ENCODE measurements at places on chromosomes 5 and 9.

DNA sequence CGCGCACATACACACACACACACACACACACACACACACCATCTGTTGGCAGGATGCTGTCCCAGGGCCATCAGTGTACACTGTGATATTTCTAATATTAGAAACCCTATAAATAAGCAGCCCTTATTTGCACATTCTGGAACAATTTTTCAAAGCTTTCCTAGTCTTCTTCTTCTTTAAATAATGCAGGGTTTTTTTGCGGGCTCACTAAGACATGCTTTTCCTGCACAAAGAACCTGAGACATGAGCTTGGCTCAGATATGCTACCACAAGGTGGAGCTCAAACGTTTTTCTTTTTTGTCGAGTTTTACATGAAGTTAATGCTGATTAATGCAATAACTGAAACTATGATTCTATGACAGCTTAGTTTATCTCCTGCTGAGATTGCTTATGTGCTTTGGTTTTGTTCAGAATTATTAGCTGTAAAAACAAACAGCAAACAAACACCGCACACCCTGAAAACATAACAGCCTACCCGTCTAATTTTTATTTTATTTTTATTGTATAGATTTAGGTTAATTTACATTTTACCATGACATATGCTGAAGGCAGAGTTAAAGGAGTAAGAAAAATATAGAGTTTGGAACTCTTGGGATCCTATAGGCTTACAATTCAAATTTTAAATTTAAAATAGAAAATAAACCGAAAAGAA, 95.8 kb downstream of the ALDH1A1 start:
- no peak overlapping the region for H3K27ac ChIP-seq
- peak; percentile 72 for DNase-seq
- no peaks in the 10 kb centered on the region for H3K4me1 ChIP-seq
- no peaks in the 10 kb centered on the region for H3K36me3 ChIP-seq
- no peak overlapping the region for H3K4me3 ChIP-seq

GRCh38 chr5:148619484-148619883, 34.8 kb downstream of the HTR4 start:
- DNase-seq = no peak
- no peak overlapping the region for H3K4me3 ChIP-seq
- no peaks in the 10 kb centered on the region for H3K27me3 ChIP-seq
- H3K36me3 ChIP-seq = no peaks in the 10 kb centered on the region
- peak overlapping the region; percentile 43 for H3K27ac ChIP-seq

DNA sequence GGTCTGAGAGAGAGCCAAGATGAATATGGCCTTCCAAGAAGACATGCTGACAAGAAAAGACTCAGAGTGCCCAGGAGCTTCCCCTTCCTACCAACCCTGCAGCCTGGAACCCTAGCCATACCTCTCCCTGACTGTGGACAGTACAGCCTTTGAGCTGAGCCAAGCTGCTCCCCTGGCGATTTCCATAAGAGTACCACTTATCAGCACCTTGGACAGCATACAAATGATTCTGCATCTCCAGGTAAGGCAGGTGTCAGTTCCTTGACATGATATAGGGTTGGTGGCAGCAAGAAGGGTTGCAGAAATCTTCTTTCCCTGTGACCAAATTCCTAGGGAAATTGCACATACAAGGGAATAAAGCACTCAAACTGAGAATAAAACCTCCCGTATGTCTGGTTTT, 58.3 kb downstream of the MFAP3 start:
- no peak overlapping the region for H3K27ac ChIP-seq
- no peak overlapping the region for H3K4me3 ChIP-seq
- DNase-seq = peak; percentile 36
- H3K27me3 ChIP-seq = no peaks in the 10 kb centered on the region

DNA sequence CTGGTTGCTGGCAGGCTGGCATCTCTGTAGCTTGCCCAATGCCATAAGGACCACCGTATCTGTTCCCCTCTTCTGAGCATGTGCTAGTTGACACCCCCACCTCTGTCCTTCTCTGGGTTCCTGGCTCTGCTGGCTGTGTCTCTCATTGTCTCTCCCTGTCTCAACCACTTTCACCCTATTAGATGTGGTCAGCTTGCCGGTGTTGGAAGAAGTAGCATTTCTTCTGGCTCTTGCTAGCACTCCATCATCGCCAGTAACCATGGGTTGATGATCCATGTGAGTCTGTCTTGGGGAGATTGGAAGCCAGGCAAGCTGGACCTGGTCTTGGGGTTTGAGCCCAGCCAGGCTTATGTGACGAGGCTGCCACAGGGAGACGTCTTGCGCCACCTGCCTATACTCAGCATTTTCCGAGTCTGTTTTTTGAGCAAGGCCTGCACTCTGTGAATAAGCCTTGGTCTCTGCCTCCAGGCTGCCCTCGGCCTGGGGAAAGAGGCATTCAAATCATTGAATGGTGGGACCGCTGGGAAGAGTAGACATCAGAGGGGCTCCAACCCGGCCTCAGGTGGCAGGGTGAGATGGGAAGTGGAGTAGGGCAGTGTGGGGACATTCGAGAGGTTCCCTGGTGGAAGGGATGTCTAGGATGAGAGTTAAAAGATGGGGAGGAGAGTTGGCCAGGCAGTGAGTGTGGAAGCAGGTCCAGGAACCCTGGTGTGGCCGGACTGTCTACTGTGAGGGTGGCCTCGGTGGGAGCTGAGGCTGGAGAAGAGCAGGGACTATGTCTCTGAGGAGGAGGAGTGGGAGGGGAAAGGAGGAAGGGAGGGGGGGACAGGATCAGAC, 74.3 kb downstream of the ZNF618 start:
- no peak for DNase-seq
- no peaks in the 10 kb centered on the region for H3K4me1 ChIP-seq
- H3K4me3 ChIP-seq = no peak overlapping the region
- H3K27me3 ChIP-seq = no peaks in the 10 kb centered on the region

DNA sequence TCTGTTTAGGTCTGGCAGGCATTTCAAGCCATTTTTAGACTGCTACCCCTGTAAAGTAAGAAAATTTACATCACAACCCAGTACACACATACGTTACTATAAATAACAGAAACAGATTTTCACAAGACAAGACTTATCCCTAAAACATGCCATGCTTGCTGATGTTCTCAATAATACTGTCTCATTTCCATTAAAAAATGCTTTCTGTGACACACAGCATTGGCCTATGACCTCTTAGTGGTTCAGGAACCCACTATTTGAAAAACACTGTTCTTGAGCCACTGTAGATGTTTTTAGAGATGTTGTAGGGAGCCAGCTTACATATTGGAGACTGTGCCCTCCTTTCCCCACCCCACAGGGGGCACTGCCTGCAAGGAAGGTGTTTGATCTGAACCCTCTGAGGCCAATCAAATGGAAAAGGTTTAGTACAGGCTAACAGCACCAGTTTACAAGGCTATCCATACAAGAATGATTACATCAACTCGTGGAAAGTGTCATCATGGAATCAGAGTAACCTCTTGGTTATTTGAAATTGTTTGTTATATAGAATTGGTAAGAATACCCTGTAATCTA, 30.8 kb downstream of the ZSWIM6 start:
- H3K27me3 ChIP-seq = no peaks in the 10 kb centered on the region
- no peak for DNase-seq
- H3K4me1 ChIP-seq = no peaks in the 10 kb centered on the region
- H3K4me3 ChIP-seq = no peak overlapping the region
- H3K36me3 ChIP-seq = no peaks in the 10 kb centered on the region

DNA sequence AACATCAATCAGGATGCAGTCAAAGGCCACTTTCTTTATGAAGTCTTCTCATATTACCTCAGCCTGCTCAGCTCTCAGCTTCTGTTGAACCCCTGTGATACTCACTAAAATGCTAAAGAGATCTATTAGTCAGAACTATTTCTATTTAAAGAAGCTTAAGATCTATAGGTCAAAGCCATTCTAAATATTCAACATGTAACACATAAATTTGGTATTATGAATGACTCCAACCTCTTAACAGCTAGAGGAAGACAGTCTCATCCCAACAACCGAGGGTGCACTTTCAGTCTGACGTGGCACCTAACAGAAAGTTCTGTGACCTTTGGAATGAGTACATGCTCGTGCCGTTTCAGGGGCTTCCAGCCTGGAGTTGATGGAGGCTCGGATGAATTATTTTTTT, 301.5 kb upstream of the VLDLR start:
- H3K27ac ChIP-seq = no peak overlapping the region
- no peaks in the 10 kb centered on the region for H3K36me3 ChIP-seq
- DNase-seq = no peak
